CD4-positive, alpha-beta T cell treated with Interleukin-4 for 1 hour (primary cell): ENCODE measurements at places on chromosomes 2 and 18.

GRCh38 chr2:59881218-59881617, 672.2 kb downstream of the BCL11A start:
- no peak for DNase-seq

DNA sequence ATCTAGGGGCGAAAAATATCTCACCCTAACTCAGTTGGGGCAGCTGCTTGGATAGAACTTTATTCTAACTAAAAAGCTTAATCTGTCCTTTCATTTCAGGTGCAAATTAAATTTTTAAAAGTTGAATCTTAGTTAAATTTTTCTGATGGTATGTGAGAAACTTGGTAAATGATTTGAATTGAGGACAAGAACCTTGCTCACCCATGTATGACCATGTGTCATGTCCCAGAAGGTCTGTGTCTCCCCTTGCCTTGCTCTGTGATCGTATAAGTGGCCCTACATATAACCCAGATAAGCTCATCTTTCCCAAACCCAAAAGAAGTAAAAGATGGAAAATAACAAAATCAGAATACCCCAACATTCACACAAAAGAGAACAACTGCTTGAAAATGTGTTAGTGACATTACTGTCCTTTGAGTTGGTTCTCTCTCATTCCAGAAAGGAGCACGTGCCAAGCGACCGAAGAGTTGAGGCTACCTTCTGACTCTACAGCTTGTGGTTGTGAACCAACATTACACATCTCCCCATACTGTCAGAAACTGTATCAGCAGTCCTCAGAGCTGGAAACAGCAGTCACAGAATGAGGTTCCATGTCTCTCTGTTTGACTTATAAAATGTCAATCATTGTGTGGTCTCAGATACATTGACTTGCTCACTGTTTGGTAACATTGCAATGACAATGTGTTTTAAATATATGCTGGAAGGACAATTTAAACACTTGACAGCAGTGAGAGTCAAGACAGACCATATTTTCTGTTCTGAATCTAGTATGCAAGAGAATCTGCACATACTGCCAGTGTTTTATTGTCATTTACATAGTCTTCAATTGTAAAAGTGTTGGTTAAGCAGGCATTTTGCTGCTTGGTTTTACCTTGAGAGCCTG, 46.3 kb upstream of the TANK start:
- no peak for DNase-seq

DNA sequence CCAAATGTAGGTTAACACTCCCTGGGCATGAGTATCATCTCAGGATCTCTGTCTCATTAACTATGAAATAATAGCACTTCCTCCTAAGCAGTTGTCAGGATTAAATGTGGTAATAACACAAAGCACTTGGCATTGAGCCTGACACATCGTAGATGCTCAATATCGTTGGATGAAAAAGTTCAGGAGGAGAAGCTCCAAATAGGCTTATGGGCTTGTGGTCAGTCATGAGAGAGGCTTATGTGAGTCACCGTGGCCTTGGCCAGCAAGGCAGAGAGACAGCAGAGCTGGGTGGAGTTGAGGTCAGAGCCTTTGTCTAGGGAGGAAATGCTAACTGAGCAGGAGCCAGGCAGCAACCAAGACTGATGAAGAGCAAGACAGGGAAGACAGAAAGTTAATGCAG, 68.3 kb upstream of the PPM1B start:
- no peak for DNase-seq

GRCh38 chr2:95074663-95075439, 46.8 kb downstream of the MRPS5 start:
- peak; percentile 92 for DNase-seq

- no peak for DNase-seq
Observed at GRCh38 chr2:105521176-105521575, 122.3 kb upstream of the FHL2 start.

DNA sequence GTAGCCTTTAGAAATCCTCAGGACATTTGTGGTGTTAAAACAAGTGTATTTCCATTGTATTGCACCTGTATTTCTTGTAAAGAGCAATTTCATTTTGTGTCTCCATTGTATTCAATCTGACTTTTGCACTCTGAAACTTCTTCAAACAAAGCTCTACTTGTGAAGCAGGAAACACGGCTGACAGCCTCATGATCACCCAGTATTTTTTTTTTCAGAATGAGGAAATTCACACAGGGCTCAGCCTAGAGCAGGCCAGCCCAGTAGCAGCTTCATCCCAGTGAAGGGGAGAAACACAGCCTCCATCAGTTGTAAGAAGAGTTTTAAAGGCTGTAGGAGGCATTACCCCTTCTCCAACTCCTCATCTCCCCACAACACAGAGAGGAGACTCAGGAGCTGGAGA, 175.9 kb upstream of the KLHL29 start:
- DNase-seq = no peak
